Ovary (tissue), 10 donors: ENCODE measurements at places on chromosomes 3 and 15. TPM values are rescaled to one million over a fixed set of nuclear protein-coding genes. Genes with fewer than 3 reads are reported as not detected.

DNA sequence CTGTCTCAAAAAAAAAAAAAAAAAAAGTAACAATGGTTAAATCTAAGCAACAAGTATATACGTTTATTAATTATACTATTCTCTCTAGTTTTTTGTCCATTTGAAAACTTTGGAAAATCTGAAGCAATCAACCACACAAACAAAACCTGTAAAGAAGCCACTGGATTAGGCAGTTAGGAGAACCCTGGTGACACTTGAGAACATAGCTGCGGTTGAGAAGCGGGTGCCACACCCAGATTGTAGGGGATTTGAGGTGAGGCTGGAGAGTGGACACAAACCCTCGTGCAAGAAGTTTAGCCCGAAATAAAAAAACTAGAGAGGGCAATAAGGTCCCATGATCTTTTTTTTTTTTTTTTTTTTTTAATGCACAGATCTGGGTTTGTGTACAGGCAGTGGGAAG is 25.9 kb upstream of the ZBTB38 start:
- DNase-seq: no peak

- DNase-seq: no peak
Observed at GRCh38 chr3:24365168-24365567, 129.5 kb downstream of the THRB start.

DNA sequence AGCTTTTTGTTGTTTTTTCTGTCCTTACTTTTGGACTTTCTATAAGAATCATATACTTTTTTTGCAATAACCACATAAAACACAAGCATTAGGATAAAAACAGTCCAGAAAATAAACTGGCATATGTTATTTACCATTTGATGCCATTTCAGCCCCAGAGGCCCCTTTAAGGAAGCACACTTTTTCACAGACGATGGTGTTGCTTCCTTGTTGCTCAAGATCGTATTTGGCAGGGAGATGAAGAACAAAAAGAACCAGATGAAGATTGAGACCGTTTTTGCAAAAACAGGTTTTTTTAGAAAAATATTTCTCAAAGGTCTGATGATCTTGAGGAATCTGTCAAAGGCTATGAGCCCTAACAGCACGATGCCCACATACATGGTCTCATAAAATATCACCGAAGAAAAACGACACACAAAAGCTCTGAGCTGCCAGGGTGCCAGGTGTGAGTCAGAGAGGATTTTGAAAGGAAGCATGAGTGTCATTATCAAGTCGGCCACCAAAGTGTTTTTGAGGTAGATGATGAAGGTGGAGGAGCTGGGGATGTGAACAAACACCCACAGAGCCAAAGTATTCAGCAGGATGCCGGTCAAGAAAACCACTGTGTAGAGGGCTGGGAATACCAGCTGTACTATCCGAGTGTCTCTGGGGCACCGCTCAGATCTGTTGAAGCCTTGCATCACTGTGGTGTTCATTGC is 902 bp downstream of the P2RY13 start:
- no peak for DNase-seq

- no peak for DNase-seq
Observed at GRCh38 chr3:32397941-32398340, 6.3 kb downstream of the CMTM7 start.

SNTN gene
- not detected for polyA plus RNA-seq

GRCh38 chr15:96354731-96355567 is 24.4 kb downstream of the NR2F2 start:
- DNase-seq: no peak

GRCh38 chr15:71465131-71465955 is 345.0 kb upstream of the NR2E3 start:
- DNase-seq: no peak

P2RY1 gene
- 4.1 TPM for polyA plus RNA-seq

DNA sequence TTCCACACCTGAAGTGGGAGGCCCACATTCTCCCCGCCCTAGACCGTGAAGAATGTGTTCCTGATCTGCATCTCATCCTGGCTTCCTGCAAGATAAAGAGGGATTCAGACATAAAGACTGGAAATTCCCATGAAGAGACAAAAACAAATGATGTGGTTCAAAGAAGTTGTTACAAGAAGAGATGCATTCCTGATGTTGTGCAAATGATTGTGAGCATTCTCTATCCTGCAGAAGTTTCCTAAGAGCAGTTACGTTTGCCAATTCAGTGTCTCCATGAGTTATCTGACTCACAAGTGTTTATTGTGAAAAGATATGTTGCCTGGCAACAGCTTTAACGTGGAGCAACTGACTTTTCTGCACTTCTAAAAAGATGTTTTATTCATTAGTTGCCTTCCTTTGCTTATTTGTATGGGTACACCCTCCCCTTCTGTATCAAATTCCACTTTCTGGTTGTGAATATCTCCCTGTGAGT is 107.8 kb downstream of the ZIC4 start:
- no peak for DNase-seq

KIF15 gene
- polyA plus RNA-seq: 0.31 TPM

GRCh38 chr15:31078471-31078870 is 23.1 kb downstream of the TRPM1 start:
- no peak for DNase-seq

DNA sequence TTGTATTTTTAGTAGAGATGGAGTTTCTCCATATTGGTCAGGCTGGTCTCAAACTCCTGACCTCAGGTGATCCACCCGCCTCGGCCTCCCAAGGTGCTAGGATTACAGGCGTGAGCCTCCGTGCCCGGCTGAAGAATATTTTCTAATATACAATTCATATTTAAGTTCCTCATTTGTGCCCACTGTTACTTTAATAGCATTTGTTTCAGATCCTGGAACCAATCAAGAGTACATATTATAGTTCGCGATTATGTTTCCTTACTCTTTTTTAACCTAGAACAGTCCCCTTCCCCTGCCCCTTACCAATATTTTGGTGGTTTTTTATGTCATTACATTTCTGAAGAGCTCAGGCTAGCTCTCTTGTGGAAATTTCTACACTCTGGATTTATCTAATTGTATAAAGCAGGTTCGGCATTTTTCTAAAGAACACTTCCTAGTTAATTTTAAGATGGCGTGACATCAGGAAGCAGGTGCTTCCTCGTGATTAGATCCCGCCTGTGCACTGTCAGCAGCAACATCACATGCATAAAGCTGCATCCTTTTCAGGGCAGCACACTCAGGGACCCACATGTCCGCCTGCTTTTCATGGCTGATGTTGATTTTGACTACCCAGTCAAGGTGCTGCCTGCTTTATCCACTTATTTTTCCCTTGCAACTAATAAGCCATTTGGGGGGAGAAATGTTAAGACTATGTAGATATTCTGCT is 88.7 kb upstream of the EPHB3 start:
- no peak for DNase-seq

GOLGA6L26 gene
- not detected for polyA plus RNA-seq

GRCh38 chr15:23483821-23484299 is 36.8 kb upstream of the GOLGA6L2 start:
- no peak for DNase-seq

ATP8B4 gene
- polyA plus RNA-seq: 11.3 TPM

GRCh38 chr3:55189359-55189801 is 261.5 kb upstream of the LRTM1 start:
- no peak for DNase-seq

CELF6 gene
- polyA plus RNA-seq: 7.1 TPM

GRCh38 chr3:18201315-18201714 is 223.8 kb downstream of the SATB1 start:
- no peak for DNase-seq

GALNT15 gene
- polyA plus RNA-seq: 28.5 TPM

DNA sequence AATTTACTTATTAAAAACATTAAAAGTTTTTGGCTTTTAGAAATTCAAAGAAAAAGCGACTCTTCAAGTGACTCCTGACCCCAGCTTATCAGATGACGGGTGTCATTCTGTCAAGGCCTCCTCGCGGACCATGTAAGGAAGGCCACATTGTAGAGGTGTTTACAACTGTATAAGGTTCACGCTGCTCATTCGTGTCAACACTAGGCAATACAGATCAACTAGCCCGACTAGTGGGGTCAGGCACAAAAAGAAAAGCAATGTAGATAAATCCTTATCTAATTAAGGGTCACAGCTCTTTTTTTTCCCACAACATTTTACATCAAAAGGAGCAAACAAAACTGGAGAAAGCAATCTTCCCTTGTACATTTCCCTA is 207.5 kb upstream of the NR2F2 start:
- no peak for DNase-seq

GOLGA6L7 gene
- not detected for polyA plus RNA-seq

OR5K1 gene
- polyA plus RNA-seq: not detected

- no peak for DNase-seq
Observed at GRCh38 chr3:4722103-4722502, 229.0 kb downstream of the ITPR1 start.

ATP13A4 gene
- 0.30 TPM for polyA plus RNA-seq

SGO1 gene
- 0.19 TPM for polyA plus RNA-seq

CNTN3 gene
- 1.3 TPM for polyA plus RNA-seq

ACP3 gene
- polyA plus RNA-seq: 8.5 TPM

DNA sequence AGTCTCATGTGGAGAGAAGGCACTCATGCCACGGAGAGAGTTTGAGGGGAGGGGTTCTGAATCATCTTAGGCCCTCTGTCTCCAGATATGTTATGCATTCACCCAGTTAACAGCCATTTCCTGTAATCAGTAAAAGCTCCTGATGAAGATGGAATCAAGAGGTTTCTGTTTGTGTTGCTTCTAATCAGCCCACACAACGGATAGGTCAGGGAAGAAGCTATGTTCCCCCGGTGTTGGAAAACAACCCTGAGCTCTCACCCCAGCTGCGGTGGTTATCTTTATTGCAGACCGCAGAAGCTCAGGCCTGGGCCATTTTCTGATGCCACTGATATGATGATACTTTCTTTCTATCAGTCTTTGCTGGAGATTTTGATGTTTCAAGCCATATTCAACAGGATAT is 338.5 kb upstream of the ONECUT1 start:
- no peak for DNase-seq

- DNase-seq: no peak
Observed at GRCh38 chr3:186772281-186772694, 11.1 kb upstream of the EIF4A2 start.

TBCCD1 gene
- polyA plus RNA-seq: 11.1 TPM

GRCh38 chr3:72036899-72037298 is 252.0 kb upstream of the PROK2 start:
- no peak for DNase-seq

GRCh38 chr3:5250467-5251195 is 63.1 kb downstream of the EDEM1 start:
- DNase-seq: no peak

ZIC4 gene
- not detected for polyA plus RNA-seq

VEPH1 gene
- polyA plus RNA-seq: 0.48 TPM

DNA sequence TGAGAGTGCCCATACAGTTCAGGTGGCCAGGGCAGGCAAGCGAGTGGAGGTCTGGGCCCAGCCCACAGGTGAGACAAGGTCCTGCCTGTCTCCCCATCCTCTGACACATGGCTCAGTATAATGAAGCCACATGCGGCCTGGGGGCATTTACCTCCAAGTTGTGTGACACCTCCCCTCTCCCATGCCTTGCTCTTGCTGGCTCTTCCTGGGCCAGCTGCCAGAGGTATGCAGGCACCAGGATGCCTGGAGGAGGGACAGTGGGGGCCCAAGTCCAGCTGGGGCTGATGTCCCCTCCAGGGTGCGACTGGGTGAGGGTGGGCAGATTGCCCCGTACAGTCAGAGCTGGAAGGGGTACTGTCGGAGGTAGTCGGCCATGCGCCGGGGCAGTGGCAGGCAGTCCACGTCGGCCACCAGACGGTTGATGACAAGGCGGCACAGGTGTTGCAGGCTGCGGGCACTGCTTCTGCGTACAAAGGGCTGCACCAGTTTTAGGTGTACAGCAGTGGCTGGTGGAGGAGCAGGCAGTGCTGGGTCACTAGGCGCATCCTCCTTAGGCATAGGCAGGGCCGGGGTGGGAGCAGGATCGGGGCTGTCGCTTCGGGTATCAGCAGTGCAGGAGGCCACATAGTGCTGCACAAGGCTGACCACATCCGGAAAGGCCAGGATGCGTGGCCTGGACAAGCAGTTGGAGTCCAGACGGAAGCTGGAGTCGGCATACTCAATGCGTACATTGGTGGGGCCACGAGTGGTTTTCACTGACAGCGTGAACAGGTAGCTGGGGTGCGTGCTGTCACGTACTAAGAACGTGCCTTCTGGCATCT is 4.1 kb downstream of the CISH start:
- DNase-seq: peak; percentile 21

- no peak for DNase-seq
Observed at GRCh38 chr3:52204337-52205073, 6.5 kb downstream of the ALAS1 start.

DNA sequence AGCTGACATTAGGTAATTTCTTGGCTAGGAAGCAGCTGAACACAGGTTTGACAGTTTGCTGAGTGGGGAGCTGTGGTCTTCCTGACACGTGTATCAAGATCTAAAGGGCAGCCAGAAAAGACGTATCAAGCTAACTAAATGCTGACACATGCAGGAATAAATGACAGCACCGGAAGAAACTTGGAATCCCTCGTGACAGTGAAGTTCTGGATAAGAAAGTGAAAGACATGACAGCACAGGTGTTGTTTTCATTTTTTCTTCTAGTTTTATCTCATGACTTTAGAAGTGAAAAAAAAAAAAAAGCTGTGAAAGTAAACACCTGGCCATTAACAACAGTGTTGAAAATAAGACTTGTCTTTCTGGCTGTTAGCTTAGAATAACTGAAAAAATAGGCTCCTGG is 48.7 kb downstream of the FGF7 start:
- no peak for DNase-seq

GRCh38 chr15:57751177-57751800 is 44.8 kb downstream of the POLR2M start:
- no peak for DNase-seq

GRCh38 chr3:40741729-40742128 is 217.0 kb downstream of the ZNF621 start:
- DNase-seq: no peak

DNA sequence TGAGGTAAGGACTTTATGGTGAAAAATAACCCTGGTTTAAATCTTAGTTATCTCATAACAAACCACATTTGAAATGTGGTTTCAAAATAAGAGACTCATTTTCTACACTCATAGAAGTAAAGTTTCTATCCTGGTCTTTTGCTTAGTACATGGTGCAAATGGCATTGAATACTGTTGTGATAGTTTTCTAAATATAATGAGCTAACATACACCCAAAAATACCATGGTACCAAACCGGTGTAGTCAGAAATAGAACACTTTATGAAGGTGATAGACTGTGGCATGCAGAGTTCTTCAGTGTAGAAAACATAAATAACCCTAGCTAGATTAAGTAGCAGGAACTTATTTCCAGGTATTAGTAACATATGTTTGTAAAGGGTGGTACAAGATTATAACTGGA is 629.4 kb downstream of the PLOD2 start:
- no peak for DNase-seq

- DNase-seq: no peak
Observed at GRCh38 chr3:61742006-61742405, 180.6 kb downstream of the PTPRG start.

GRCh38 chr3:88150371-88150770 is 612 bp downstream of the C3orf38 start:
- DNase-seq: no peak

GRCh38 chr3:146972726-146973125 is 367.6 kb upstream of the PLSCR5 start:
- DNase-seq: no peak

MBD4 gene
- 19.5 TPM for polyA plus RNA-seq

OIP5 gene
- 0.75 TPM for polyA plus RNA-seq
